Psoas muscle (tissue), 8 donors: ENCODE measurements at places on chromosomes 7 and 10. TPM values are rescaled to one million over a fixed set of nuclear protein-coding genes. Genes with fewer than 3 reads are reported as not detected.

- no peak for DNase-seq
These were observed 1.5 kb upstream of the MEST start for GRCh38 chr7:130490311-130490791.

DNA sequence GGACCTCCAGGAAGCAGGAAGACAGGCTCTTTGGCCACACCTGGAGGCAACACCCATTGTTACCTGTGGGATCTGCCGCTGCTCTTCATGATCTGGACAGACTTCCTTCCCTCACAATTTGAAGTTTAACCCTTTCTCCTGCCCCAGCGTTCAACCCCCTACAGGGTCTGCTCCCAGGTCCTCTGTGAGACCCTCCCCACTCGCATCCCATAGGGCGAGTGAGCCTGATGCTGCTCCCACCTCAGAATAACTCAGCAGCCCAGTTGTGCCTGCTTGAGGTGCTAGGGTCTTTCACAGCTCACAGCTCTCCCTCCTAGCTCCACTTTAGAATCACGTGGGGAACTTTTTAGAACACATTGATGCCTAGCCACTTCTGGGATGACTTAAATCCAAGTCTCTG is 61.8 kb upstream of the C10orf90 start:
- no peak for DNase-seq

GRCh38 chr7:92706563-92706962 is 116.4 kb upstream of the FAM133B start:
- DNase-seq = no peak

GRCh38 chr7:97430006-97430405 is 301.9 kb upstream of the TAC1 start:
- no peak for DNase-seq

- no peak for DNase-seq
These were observed 129.0 kb upstream of the PPP2R2D start for GRCh38 chr10:131771634-131772358.

DNA sequence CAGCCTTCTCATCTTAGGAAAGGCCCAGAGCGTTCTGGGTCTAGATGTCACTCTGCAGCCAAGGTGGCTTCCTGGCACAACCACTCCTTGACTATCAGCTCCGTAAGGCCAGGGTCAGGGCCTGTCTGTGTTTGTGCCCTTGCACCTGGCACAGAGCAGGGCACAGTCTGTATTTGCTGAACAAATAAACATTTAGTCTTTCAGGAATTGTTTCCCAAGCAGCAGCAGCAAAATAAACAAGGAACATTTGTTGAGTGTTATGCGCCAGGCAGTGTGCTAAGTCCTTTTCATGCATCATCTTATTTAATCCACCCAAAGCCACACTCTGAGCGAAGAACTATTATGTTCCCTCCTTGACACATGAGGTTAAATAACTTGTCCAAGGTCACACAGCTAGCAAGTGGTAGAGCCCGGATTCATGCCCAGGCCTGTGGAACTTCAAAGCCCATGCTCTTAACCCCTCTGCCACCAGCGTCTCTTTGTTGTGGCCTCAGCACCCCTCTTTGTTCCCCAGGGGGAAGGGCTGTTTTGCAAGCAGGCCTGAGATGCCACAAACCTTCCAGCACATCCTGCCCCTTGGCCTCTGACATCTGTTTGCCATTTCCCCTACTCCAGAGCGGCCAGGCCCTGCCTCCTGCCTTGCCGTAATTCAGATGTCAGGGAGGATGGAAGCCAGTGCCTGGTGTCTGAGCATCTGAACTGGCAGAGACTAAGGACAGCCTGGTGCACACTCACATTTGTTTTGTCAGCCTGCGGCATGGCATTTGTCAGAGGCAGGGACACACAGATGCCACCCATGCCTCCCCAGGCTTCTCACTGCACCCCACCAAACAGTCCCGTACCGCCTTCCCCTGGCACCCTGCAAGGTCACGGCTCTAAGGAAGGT is 325.8 kb upstream of the ZMIZ1 start:
- DNase-seq = peak; percentile 41

- DNase-seq = no peak
These were observed 254.5 kb downstream of the SORCS3 start for GRCh38 chr10:104895541-104895940.

DNA sequence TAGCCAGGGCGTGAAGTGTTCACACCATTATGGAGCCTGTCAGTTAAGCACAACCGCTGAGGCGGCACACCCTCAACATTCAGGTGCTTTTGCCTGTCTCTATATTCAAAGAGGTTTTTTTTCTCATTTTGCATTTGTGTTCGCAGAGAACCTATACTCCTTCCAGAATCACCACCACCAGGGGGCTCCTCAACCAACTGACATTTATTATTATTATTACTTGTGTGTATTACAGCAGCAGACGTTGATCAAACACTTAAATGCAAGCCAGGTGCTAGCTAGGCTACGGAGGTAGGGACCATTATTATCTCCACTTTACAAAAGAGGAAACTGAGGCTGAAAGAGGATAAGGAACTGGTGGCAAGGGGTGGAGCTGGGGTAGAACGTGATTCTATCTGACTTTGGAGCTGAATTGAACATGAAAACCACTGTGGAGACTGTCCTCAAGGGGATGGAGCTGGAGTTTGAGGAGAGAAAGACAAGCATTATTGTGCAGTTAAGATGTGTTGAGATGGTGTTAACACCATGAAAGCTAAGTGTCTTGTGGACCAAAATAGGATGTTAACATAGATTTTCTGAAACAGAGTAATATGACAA is 133.8 kb upstream of the PLXNA4 start:
- DNase-seq = no peak

DNA sequence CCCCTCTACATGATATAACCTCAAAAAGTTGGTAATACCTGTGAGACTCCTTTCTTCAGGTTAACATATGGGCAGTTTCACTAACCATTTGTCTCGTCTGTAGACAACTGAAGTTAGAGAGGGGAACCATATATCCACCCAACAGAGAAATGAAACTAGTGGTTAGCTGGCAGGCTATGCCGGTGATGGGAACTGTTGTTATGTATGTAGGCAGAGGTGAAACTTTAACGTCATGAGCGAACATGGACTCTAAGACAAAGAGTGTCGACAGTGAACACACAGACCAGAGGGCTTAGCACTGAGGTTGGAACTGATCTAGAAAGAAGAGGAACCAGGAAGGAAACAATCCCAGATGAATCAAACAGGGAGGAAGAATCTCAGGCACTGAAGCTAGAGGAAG is 112.4 kb downstream of the ELMO1 start:
- DNase-seq = no peak

DNA sequence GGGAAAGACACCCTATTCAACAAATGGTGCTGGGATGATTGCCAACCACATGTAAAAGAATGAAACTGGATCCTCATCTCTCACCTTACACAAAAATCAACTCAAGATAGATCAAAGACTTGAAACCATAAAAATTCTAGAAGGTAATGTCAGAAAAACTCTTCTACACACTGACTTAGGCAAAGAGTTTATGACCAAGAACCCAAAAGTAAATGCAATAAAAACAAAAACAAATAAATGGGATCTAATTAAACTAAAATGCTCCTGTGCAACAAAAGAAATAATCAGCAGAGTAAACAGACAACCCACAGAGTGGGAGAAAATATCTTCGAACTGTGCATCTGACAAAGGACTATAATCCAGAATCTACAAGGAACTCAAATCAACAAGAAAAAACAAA is 504.2 kb upstream of the MBL2 start:
- DNase-seq = no peak

GRCh38 chr7:70701477-70701876 is 430.5 kb upstream of the GALNT17 start:
- no peak for DNase-seq

GRCh38 chr7:50594734-50595485 is 29.7 kb upstream of the DDC start:
- no peak for DNase-seq

GRCh38 chr7:24705461-24705954 is 51.8 kb downstream of the GSDME start:
- no peak for DNase-seq

DNA sequence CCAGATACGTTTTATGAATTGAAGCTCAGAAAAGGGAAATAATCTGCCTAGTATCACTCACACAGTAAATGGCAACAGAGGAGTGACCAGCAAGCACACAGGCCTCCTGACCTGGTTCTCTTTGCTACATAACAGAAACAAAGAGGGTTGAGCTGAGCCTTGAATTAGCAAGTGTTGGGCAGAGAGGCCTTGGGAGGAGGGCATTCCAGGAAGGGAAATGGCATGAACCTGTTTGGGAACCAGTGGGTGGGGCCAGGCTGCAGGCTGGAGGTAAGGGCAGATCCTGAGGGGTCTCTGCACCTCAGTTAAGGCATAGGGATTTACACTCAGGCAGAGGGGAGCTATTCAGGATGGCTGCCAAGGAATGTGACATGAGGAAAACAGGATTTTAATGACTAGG is 24.8 kb upstream of the CYCS start:
- no peak for DNase-seq

DNA sequence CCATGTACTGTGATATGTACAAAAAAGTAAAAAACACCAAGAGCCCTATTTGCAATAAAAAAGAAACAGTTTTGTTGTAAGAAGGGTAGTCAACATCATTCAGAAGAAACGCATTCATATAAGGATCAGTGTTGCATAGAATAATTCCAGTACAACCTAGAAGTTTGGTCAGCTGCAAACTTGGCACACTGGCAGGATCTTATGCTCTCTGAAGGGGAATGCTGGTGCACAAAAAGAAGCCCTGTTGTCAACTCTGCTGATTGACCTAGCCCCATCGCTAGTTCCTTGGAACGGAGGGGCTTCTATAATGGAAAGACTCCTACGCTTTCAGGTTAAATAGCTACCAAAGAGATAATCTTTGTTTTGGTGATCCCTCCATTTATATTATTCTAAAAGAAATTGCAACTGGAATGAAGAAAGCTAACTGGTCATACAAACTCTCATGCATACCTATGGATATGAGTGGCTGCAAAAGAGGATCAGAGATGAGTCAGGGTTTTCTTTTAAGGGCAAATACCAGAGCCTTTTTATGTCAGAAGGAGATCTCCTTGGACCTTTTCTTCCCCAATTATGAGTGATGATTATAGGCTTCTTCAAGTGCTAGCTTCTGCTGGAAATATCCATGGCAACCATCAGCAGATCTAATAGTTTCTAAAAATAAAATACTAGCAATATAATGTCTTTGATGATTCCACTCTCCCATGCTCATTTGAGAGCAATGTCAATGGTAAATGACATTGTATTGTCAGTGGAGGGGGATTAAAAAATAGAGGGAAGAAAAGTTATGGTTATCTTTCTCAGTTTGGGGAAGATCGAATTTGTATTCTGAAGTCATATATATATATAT is 312.4 kb upstream of the CACNA2D1 start:
- DNase-seq = no peak

Gene SFRP4
- 0.41 TPM for polyA plus RNA-seq

Gene SEC31B
- 2.0 TPM for polyA plus RNA-seq

Gene SPDYE8
- not detected for polyA plus RNA-seq

Gene PLA2G12B
- 0.10 TPM for polyA plus RNA-seq

Gene IFIT1B
- polyA plus RNA-seq = not detected

Gene PTPRN2
- 0.56 TPM for polyA plus RNA-seq

Gene UTF1
- polyA plus RNA-seq = not detected

Gene TUBAL3
- polyA plus RNA-seq = 0.10 TPM

Gene NEBL
- 0.78 TPM for polyA plus RNA-seq
